ENCODE measurements at places on chromosomes 4 and X.

- no peak for DNase-seq
These were observed 44.8 kb downstream of the RPS6KA3 start for GRCh38 chrX:20221902-20222301.

GRCh38 chr4:75844151-75844662 lies 58.0 kb downstream of the PPEF2 start:
- DNase-seq = peak; percentile 6

DNA sequence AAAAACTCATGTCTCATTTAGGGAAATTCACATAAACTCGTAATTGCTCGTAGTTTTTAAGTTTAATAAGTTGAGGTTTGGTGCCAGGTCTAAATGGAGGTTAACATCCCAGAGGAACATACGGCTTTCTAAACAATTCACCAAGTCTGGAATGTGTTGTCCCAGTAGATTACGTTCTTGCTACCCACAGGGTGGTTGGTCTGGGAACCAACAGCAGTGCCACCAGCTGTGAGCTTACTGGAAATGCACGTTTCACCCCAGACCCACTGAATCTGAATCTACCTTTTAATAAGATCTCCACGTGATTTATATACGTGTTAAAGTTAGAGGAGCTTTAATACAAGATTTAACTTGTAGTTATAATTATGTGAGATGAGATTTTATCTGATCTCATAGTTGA lies 134.3 kb downstream of the BMPR1B start:
- no peak for DNase-seq

DNA sequence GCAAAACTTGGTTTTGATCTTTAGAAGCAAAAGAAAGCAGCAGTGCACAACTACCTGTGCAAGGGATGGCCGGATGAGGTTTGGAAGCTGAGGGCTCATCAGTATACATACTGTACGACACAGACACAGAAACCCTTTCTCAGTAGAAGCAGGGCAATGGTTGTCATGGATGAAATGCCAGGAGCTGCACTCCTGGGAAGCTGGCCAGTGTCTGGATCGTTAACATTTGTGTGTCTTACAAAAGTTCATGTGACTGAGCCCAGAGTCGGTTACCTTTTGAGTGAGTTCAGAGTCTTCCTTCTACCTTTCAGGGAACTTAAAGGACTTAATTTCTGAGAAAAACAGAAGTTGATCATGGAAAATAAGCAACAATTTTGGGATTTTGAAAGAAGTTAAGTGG lies 230.3 kb downstream of the APBB2 start:
- DNase-seq = no peak

GRCh38 chrX:17590892-17591740 lies 146.2 kb upstream of the SCML1 start:
- DNase-seq = no peak

GRCh38 chr4:178240891-178241290 lies 798.7 kb upstream of the AGA start:
- DNase-seq = no peak

- no peak for DNase-seq
These were observed 45.8 kb upstream of the SGMS2 start for GRCh38 chr4:107778784-107779530.

DNA sequence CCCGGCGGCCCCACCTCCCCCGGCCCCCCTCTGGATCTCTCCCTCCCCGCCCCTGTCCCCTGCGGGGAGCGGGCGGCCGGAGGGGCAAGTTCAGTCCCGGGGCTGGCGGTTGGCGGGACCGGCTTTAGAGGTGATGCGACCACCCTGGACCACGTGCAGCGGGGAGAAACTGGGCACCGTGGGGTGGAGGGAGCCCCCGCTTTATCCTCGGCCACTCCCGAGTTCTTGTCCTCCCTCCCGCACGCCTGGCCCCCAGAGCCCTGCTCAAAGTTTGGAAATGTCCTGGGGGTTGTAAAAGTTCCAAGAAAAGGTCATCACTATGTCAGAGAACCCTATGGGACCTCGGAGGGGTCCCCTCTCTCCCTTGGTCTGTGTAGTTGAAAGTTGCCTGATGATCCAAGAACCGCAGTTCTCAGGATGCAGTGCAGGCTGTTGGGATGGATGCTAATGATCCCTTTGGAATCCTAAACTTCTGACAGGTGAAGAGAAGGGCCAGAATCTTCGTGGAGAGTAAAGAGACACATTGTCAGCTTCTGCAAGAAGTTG lies 411 bp upstream of the VEGFC start:
- no peak for DNase-seq

- DNase-seq = no peak
These were observed 62.1 kb upstream of the XIAP start for GRCh38 chrX:123797543-123798447.

- DNase-seq = no peak
These were observed 269.9 kb downstream of the CBLL2 start for GRCh38 chrX:22542641-22543040.

- no peak for DNase-seq
These were observed 480.1 kb downstream of the IL1RAPL1 start for GRCh38 chrX:29067351-29067750.

- DNase-seq = no peak
These were observed 176.6 kb upstream of the GALNTL6 start for GRCh38 chr4:171636606-171637005.

GRCh38 chrX:135890087-135890585 lies 3.1 kb downstream of the CT45A10 start:
- DNase-seq = no peak

DNA sequence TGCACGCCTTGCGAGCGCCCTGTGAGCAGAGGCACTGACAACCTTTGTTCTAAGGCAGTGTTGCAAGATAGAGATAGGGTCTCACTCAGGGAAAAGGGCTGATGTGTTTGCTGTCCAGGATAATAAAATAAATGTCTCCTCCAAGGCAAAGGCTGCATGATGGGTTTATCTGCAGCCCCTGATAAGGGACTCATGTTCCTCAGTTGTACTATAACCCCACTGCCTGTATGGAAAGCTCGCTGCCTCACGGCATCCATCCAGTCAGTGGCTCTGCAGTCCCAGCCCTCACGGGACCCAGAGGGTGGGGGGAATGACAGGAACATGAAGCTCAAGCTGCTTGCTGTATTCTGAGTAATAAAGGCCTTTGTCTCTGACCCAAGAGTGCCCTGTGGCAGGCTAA lies 22.6 kb downstream of the BCLAF3 start:
- DNase-seq = no peak

DNA sequence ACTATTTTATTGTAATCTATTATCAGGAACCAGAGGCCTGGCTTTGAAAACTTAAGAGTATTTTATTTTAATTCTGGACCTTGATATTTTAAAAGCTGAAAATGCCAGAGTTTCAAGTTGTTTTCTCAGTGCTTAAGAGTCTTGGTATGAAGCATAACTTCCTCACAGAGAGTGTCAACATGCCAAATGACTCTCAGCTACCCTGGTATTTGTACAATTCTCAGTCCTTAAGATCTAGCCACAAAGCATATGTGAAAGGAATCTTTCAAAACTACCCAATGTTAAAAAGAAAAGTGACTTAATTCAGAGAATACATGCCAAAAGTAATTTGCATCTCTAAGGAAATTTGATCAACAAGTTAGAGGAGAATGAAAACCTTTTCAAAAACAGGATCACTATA lies 171.9 kb downstream of the DKK2 start:
- DNase-seq = no peak

DNA sequence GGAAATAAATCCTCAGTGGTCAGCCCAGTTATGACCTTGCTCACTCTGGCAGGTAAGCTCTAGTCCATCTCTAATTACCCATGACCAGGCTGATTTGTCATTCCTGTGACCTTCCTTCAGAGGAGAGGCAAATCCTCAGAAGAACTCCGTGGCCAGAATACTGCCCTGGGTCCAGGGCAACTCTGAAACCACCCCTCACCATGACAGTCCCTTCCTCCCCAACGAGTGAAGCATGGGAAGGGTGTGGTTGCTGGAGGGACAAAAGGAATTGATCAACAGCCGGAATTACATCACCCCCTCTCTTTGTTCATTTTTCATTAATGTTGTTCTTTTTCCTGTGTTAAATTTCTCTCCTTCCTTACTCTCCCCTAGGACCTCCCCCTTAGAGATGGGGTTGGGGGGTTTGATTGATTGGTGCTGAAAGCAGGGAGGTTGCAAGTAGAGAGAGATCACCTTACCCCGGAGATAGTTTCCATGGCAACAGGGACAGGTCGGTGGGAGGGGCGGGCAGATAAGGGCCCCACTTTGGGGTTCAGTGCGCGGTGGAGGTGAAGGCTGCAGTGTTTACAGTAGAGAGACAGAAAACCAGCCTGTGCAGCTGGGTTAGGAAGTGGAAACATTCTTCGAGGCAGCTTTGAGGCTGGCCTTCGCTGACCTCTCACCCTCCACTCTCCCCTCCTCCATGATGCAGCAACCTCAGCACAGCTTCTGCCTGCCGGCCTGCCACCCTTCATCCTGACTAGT lies 647.4 kb downstream of the BCOR start:
- DNase-seq = no peak

DNA sequence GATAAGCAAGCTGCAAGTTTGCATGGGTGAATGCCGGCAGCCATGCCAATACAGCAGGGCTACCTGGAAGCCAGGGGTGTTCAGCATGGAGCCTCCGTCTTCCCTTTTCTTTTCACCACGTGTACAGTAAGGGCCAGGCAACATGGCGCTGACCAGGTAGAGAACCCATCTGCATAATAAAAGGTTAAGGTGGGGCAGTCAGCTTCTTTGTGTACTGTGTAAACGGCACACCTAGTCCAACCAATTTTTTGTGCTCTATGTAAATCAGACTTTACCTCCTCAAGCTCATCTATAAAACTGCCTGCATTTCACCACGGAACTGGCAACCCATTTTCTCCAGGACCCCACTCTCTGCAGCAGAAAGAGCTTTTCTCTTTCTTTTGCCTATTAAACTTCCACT lies 286.8 kb upstream of the VCX3A start:
- DNase-seq = no peak

DNA sequence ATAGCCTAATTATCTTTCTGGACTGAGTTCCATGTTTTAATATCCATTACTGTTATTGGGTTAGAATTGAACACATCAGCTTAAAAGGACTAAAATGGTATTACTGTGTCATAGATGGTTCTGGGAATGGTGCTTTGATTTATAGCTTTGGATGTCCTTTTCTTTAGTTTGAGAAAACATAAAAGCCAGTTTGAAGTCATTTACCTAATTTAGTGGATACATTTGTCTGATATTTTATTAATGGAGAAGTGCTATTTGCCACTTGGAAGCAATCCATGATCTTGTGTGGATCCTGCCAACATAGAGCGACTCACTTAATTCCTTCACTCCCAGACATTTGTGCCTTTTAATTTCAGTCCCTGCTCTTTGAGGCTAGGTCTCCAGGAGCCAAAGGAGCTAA lies 212.4 kb upstream of the PACRGL start:
- DNase-seq = no peak

- DNase-seq = no peak
These were observed 30.1 kb downstream of the HAND2 start for GRCh38 chr4:173499658-173500535.

GRCh38 chr4:5824635-5825034 lies 68.3 kb downstream of the CRMP1 start:
- DNase-seq = no peak

DNA sequence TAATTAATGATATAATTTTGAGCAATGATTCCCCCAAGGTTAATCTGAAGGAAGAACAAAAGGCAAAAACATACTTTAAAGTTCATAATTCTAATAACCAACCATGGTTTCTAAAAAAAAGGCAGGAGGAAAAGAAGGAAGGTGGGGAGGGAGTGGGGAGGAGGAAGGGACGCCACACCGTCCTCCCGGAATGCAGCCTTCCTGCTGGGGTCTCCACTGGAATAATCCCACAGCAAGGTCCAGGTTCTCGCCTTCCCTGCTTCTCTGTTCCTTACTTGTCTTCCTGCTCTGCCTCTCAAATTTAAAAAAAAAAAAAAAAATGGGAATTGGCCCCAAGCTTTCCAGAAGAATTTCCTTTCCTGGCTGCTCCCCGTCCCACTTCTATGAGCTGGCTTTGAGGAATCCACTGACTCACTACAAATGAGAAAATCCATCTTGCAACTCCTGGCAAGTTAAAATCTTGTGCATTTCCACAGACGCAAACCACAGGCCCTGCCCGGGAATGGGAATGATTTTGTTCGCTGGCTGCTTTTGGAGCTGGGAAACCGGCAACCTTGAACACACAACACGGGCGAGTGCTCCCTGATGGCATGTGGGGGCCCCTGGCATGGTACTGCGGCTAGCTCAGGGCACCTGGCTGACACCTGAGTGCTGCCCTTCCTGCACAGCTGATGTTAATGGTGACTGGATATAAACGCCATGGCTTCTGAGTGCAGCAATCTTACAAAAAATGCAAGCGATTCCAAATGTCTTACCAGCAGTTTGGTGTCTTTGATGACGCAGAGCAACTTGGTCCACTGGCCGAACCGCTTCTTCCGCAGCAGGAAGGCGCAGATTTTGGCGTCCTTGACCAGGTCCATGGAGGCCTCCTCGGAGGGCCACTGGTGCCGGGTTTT lies 97.0 kb downstream of the AFAP1 start:
- peak; percentile 91 for DNase-seq
